ENCODE measurements at places on chromosomes 2 and 18.

DNA sequence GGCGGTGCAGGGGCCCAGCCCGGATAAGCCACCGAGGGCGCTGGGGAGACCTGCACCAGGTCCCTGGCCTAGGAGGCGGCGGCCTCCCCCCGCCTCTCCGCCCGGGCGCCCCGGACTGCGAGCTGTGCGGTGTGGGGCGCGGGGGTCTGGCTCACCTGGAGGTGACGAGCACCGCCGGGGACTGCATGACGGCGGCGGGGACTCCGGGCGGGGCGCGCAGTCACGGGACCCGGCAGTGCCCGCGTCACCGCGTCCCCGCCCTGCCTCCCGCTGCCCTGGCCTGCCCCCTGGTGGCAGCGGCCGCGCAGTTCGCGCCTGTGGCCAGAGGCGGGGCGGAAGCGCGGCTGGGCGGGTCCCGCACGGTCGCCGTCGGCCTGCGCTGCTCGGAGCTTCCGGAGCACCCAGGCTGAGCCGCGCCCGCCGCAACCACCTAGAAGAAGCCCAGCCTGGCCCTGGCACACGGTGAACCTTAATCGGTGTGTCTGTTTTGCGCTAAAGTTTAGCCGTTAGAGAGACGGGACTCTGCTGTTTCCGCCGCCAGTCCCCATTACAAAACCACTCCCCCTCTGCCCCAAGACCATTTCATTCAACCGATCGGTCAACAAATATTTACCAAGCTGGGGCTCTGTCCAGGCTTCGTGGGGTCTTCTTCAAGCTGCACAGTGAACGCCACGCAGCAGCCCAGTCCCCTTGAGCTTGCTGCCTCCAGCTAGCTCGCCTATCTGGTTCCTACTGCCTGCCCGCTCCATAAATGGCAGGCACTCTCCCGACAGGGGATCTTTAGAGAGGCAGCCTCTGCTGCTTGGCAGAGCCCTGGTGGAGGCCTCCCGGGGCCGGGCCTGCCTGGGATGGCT, at the start of gene HS1BP3:
TSS of gene HS1BP3 (minus strand) at position 222 of the 854 bp plus-strand sequence. CDS start at position 187, 35 bp downstream.
- DNase-seq = peak; percentile 94

DNA sequence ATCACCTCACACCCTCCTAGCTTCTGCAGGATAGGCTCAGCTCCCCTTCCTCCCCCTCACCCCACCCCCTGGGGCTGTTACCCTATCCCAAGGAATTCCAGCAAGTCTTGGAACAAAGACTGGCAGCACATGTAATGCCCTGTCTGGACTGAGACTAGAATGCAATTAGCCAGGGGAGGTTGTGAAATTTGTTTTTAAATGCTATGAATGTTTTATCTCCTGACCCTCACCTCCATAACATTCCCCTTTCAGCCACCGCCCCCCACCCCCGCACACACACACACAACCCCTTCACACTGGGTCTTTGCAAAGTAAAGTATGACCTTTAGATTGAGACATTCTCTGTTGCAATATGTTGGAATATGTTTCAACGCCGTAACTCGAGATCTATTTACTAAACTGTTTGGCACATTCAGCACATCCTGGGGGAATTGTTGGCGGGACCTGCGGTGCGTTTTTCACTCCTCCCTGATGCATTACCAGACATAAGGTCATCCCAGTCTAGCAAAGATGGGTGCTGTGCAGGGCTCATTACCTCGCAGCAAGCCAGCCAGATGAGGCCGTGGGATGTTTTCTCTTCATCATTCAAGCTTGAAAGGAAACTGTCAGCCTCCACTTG, 290.7 kb upstream of the SLC14A2 start:
- DNase-seq = peak; percentile 97

DNA sequence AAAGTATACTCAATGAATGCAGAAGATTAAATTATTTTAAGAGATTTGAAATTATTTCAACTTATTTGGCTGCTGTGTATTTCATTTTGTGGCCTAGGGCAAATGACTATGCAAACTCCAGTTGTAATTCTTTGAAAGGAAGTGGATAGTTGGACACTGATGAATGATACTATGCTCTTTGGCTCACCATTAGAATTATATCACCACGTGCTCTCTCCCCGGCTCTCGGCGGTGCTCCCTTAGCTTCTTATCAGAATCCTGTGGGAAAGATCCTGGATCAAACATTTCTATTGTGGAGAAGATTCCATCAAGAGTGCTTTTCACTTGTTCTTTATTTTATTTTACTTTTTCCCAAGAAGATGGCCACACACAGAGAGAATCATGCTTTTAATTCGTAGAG, 55.2 kb downstream of the ADCYAP1 start:
- no peak for DNase-seq

- no peak for DNase-seq
These were observed 1.2 kb downstream of the ANKRD53 start for GRCh38 chr2:70979626-70980025.

DNA sequence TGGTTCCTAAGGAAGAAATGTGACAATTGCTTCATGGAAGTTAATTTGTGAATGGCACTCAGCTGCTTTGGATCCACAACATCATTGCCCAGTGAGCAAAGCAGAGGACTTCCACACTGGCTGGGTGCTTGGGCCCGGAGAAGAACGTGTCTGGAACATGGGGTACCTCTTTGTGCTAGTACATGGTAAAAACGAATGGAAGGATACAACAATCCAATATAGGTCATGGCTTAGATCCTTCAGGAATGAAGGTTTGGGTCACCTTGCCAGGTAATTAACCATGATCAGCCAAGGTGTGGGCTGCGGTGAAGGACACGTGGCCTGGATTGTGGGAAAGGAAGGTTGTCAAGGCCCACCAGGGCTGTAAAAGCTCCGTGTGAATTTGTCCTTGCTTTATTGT, 245.9 kb upstream of the HS6ST1 start:
- no peak for DNase-seq

DNA sequence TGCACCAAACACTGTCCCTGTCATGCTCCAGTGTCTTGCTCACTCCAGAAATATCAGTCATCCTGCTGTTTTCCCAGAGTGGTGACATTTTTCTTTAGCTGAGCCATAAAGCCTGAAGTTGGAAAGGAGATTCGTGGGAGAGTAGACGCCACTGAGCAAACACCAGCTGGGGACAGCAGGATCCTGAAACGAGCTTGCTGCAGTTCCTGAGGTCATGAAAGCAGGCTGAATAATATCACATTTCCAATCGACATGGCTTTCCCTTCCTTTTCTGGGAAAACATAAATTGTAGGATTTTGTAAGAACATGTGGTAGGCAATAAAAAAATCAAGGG, 276.4 kb downstream of the CDCA7 start:
- no peak for DNase-seq

DNA sequence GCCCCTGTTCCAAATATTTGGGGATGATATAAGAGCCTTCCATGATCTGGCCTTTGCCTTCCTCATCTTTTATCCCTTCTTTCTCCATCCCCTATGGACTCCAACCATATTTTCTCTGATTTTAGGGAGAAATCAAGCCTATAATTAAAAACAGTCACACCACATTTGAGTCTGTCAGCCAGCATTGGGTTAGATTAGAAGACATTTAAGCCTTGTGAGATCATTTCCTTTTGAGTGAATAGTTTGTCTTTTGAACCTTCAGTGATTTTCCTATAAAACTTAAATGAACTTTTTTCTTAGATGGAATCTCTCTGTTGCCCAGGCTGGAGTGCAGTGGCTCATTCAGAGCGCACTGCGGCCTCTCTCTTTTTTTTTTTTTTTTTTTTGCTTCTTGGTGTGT, 7.6 kb upstream of the C18orf32 start:
- peak; percentile 30 for DNase-seq

- no peak for DNase-seq
These were observed 389.7 kb downstream of the TXNL1 start for GRCh38 chr18:56248610-56249235.

GRCh38 chr18:42614619-42615293, 500.7 kb downstream of the RIT2 start:
- no peak for DNase-seq

DNA sequence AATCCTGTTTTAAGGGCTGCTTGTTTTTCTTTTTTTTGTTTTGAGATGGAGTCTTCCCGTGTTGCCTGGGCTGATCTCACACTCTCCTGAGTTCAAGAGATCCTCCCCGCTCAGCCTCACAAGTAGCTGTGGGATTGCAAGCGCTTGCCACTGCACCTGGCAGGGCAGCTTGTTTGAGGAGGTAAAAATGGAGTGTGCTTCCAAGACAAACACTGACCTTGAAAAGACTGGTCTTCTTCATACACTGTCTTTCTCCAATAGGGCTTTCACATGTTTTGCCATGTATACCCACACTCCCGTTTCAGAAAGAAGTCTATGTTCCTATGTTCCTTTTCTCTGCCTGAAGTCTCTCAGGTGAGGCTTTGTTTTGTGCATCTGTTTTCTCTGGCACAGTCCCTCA, 32.6 kb upstream of the LDAH start:
- no peak for DNase-seq

- DNase-seq = peak; percentile 29
These were observed 1136.0 kb downstream of the LRP1B start for GRCh38 chr2:140994856-140995255.

- DNase-seq = no peak
These were observed 291.2 kb downstream of the NEDD4L start for GRCh38 chr18:58335223-58335622.

- no peak for DNase-seq
These were observed 404.4 kb upstream of the MEIS1 start for GRCh38 chr2:66030553-66030952.

- no peak for DNase-seq
These were observed 97.3 kb downstream of the CD8B2 start for GRCh38 chr2:106584304-106584954.

DNA sequence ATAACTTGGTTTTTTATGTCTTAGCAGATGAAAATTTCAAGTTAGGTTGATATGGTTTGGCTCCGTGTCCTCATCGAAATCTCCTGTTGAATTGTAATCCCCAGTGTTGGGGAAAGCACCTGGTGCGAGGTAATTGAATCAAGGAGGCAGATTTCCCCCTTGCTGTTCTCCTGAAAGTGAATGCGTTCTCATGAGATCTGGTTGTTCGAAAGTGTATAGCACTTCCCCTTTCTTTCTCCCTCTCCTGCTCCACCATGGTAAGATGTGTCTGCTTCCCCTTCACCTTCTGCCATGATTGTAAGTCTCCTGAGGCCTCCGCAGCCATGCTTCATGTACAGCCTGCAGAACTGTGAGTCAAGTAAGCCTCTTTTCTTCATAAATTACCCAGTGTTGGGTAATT, 242.1 kb upstream of the TNP1 start:
- DNase-seq = no peak

DNA sequence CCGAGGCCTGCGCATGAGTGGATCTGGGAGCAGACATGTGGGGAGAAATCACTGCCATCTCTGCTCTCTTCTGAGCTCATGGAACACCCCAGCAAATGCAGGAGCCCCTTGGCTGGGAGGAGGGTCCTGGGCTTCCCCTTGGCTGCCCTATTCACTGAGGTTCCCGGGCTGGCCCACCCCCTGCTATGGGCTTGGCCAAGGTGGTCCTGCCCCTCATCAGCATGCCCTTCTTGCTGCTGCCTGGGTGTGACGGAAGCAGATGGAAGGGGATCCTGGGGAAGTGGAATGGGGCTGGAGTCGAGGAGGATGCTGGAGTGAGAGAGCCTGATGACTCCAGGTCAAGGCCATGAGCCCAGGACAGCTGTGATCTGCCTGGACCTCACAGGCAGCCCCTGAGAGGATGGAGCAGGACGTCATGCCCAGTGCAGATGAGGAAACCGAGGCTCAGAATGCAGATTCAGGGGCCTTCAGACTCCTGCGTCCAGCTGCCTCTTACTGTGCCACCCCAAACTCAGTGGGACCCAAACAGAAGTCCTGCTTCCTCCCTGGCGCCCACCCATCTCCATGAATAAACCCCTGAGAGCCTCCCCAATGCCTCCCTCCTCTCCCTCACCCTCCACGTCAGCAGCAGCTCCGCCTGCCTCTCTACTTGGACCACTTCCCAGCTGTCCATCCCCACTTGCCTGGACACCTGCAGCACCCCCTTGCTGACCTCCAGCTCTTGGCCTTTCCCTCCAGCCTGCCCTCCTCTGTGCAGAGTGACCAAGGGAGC, 4.0 kb downstream of the SNED1 start:
- DNase-seq = no peak

DNA sequence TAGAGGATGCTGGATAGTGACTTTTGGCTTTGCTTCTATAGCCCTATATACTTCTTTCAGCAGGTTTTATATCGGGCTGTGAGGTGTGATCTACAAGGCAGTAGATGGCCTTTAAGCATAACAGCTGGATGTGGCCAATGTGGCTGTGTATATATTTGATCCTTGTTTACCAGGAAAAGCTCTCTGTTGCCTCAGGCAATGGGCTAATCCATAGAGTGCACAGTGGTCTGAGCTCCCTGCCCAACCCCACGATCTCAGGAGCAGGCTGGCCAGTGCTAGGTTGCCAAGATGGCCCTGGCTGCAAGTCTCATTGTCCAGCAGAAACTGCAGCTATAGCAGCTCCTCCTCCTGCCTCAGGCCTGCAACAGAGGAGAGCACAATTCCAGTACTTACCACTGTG, 72.3 kb upstream of the SPHKAP start:
- no peak for DNase-seq

GRCh38 chr2:112688086-112688880, 32.5 kb upstream of the NT5DC4 start:
- no peak for DNase-seq

DNA sequence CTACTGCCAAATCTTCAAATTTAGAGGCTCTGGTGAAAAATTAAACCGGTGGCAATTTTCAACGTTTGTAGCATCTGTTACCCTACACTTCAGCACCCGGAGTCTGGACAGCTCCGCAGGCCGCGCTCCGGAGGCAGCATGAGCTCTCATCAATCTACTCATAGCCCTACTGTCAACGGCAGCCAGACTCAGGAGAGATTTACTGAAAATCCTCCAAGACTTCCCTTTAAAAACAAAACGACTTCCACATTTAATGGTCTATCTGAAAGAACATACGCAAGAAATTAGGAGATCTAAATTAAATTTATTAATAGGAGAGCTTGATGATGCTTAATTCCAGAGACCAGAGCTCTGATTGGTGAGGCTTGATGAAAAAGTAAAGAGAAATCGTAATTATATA, 970 bp upstream of the ADCYAP1 start:
- DNase-seq = peak; percentile 52

- DNase-seq = no peak
These were observed 105.7 kb downstream of the PDE1A start for GRCh38 chr2:182321096-182321495.

DNA sequence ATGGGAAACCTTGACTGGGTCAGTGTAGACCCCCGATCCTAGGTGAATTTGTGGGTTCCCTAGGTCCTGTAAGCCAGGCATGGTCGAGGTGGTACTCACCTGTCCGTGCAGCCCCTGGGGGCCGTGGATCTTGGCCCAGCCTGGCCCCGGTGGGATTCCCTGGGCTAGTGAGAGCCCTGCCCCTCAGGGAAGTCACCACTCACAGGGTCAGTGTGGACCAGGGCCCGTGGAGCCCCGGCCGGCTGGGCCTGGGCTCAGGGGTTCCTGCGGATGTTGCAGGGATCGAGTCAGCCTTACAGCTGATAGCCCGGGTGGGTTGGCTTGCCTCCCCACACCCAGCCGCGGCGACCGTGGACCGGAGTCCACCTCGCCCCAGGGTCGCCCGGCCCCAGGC, 528 bp downstream of the ATG9A start:
- DNase-seq = no peak

GRCh38 chr18:7926526-7926925, 359.4 kb downstream of the PTPRM start:
- DNase-seq = no peak
